ENCODE measurements at places on chromosomes 7 and 10.

GRCh38 chr7:100484673-100485045 lies 932 bp downstream of the NYAP1 start:
- no peaks in the 10 kb centered on the region for H3K27me3 ChIP-seq
- H3K27ac ChIP-seq = no peak overlapping the region
- H3K4me3 ChIP-seq = peak overlapping the region; percentile 87
- no peaks in the 10 kb centered on the region for H3K36me3 ChIP-seq
- peaks cover 36% of the 10 kb centered on the region for H3K4me1 ChIP-seq
- no peak for DNase-seq

- peaks cover 3% of the 10 kb centered on the region for H3K36me3 ChIP-seq
- H3K27me3 ChIP-seq = no peaks in the 10 kb centered on the region
These were observed 27.6 kb upstream of the TAS2R16 start for GRCh38 chr7:123023126-123023525.

GRCh38 chr10:15363031-15363430 lies 8.1 kb downstream of the FAM171A1 start:
- DNase-seq = no peak
- peaks cover 8% of the 10 kb centered on the region for H3K36me3 ChIP-seq
- H3K27ac ChIP-seq = peak overlapping the region; percentile 39
- no peak overlapping the region for H3K4me3 ChIP-seq
- H3K27me3 ChIP-seq = no peaks in the 10 kb centered on the region
- H3K4me1 ChIP-seq = peaks cover 29% of the 10 kb centered on the region

GRCh38 chr7:40805361-40805760 lies 670.6 kb downstream of the SUGCT start:
- DNase-seq = no peak
- no peak overlapping the region for H3K27ac ChIP-seq
- no peaks in the 10 kb centered on the region for H3K4me1 ChIP-seq
- no peak overlapping the region for H3K4me3 ChIP-seq
- no peaks in the 10 kb centered on the region for H3K36me3 ChIP-seq
- no peaks in the 10 kb centered on the region for H3K27me3 ChIP-seq

DNA sequence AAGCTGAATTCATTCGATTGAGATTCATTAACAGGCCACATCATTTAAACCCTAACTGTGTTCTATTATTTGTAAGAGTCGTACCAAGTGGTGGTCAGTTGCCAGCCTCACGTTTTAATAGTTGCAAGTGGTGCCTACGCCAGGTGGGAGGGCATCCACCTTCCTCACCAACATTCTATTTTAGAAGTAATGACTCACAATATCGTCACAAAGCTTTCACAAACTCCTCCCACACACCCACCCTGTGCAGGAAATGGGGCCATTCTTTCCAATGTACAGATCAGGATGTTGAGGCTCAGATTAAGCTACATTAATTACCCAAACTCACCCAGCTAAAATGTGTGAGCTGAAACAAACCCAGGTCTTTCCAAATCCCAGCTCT lies 77.3 kb upstream of the SAMD8 start:
- H3K4me1 ChIP-seq = peaks cover 11% of the 10 kb centered on the region
- H3K4me3 ChIP-seq = no peak overlapping the region
- no peaks in the 10 kb centered on the region for H3K27me3 ChIP-seq

- no peaks in the 10 kb centered on the region for H3K27me3 ChIP-seq
- no peak overlapping the region for H3K4me3 ChIP-seq
- H3K27ac ChIP-seq = peak overlapping the region; percentile 71
- DNase-seq = no peak
- peaks cover 11% of the 10 kb centered on the region for H3K36me3 ChIP-seq
- peaks cover 3% of the 10 kb centered on the region for H3K4me1 ChIP-seq
These were observed 817.6 kb downstream of the TNS3 start for GRCh38 chr7:46764100-46764936.

GRCh38 chr10:43360086-43360485 lies 11.3 kb upstream of the FXYD4 start:
- peak overlapping the region; percentile 32 for H3K4me3 ChIP-seq
- no peak overlapping the region for H3K27ac ChIP-seq
- H3K36me3 ChIP-seq = no peaks in the 10 kb centered on the region
- DNase-seq = no peak
- peaks cover 18% of the 10 kb centered on the region for H3K4me1 ChIP-seq

DNA sequence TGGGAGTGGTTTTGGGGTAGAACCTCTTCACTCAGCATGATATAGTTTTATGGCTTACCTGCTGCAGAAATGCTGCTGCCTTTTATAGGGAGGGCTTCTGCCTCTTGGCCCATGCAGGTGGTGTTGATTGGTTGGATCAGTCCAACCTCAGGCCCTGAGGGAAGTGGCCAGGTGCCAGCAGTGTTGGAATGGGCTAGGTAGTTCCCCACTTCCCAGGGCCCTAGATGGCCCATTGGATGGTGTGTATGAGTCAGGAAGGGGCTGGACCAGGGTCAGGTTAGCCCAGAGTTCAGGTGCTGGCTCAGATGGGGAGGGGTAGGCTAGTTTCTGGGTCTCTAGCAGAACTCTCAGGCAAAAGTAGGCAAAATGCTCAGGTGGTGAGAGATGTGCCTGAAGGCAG lies 455.5 kb downstream of the CCSER2 start:
- H3K36me3 ChIP-seq = no peaks in the 10 kb centered on the region
- H3K4me3 ChIP-seq = no peak overlapping the region
- H3K4me1 ChIP-seq = peaks cover 4% of the 10 kb centered on the region
- H3K27me3 ChIP-seq = peaks cover 7% of the 10 kb centered on the region

GRCh38 chr7:49866076-49866735 lies 92.8 kb downstream of the VWC2 start:
- no peak overlapping the region for H3K27ac ChIP-seq
- no peaks in the 10 kb centered on the region for H3K4me1 ChIP-seq
- no peaks in the 10 kb centered on the region for H3K36me3 ChIP-seq
- DNase-seq = no peak
- H3K4me3 ChIP-seq = no peak overlapping the region

DNA sequence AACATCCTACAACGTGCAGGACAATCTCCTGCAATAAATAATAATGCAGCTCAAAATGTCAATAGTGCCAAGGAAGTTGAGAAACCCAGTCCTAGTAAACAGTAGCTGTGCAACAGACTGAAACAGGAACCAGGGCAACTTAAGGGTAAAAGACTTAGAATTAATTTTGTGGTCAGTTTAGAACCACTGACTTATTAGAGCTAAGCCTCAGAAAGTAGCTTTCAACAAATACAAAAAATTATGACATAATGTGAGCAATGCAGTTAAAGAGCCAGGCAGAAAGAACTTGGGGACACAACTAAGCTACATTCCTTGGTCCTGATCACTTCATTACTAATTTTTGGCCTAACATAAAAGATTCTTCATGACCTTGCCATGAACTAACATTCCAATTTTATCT lies 195.4 kb downstream of the MACC1 start:
- H3K27me3 ChIP-seq = no peaks in the 10 kb centered on the region
- no peak overlapping the region for H3K4me3 ChIP-seq
- no peak for DNase-seq
- no peaks in the 10 kb centered on the region for H3K4me1 ChIP-seq
- H3K27ac ChIP-seq = no peak overlapping the region

DNA sequence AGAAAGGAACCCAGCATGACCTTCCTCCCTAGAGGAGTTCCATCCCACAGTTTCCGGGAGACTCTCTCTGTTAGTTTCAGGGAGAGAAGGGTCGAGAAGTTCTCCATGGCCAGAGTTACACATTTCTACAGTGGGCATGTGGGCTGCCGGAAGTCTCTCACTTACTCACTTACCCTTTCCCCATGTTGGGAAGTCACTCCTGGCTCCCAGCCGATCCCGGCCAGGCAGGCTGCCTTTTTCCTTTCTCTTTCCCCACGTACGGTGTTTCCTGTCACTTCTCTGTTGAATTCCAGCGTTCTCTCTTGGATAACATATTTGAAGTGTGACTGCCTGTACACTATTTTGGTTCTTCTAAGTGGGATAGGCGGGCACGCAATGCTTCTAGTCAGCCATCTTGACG lies 3.5 kb downstream of the TEX36 start:
- DNase-seq = no peak
- H3K36me3 ChIP-seq = no peaks in the 10 kb centered on the region
- no peak overlapping the region for H3K4me3 ChIP-seq
- no peak overlapping the region for H3K27ac ChIP-seq

GRCh38 chr10:70493660-70494234 lies 15.2 kb downstream of the PALD1 start:
- H3K4me1 ChIP-seq = peaks cover 43% of the 10 kb centered on the region
- DNase-seq = peak; percentile 41
- peak overlapping the region; percentile 32 for H3K27ac ChIP-seq
- H3K36me3 ChIP-seq = no peaks in the 10 kb centered on the region

DNA sequence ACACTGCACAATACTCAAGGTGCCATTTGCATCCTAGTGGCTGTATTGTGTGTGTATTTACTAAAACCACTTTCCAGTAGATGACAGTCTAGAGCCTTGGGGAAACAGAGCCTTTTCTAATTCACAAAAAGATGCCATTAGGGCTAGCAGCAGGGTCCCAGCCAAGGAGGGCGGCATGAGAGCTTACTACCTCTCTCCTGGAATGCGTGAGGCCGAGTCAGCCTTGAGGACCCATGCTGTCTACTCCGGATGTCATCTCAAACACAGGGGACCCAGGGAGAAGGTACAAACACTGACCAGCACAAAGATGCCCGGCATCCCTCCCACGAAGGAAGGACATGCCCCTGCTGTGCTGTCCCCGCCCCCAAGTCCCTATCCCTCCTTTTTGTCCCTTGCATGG lies 65.5 kb downstream of the CYCS start:
- H3K27me3 ChIP-seq = peaks cover 3% of the 10 kb centered on the region
- H3K4me3 ChIP-seq = no peak overlapping the region
- no peaks in the 10 kb centered on the region for H3K36me3 ChIP-seq
- no peak overlapping the region for H3K27ac ChIP-seq
- DNase-seq = no peak

- no peak overlapping the region for H3K4me3 ChIP-seq
- DNase-seq = no peak
- no peaks in the 10 kb centered on the region for H3K36me3 ChIP-seq
- peaks cover 4% of the 10 kb centered on the region for H3K4me1 ChIP-seq
- no peak overlapping the region for H3K27ac ChIP-seq
These were observed 51.1 kb upstream of the IL6 start for GRCh38 chr7:22675917-22676343.

GRCh38 chr10:118978998-118979350 lies 50.5 kb upstream of the NANOS1 start:
- H3K4me3 ChIP-seq = no peak overlapping the region
- peaks cover 15% of the 10 kb centered on the region for H3K4me1 ChIP-seq
- DNase-seq = no peak

DNA sequence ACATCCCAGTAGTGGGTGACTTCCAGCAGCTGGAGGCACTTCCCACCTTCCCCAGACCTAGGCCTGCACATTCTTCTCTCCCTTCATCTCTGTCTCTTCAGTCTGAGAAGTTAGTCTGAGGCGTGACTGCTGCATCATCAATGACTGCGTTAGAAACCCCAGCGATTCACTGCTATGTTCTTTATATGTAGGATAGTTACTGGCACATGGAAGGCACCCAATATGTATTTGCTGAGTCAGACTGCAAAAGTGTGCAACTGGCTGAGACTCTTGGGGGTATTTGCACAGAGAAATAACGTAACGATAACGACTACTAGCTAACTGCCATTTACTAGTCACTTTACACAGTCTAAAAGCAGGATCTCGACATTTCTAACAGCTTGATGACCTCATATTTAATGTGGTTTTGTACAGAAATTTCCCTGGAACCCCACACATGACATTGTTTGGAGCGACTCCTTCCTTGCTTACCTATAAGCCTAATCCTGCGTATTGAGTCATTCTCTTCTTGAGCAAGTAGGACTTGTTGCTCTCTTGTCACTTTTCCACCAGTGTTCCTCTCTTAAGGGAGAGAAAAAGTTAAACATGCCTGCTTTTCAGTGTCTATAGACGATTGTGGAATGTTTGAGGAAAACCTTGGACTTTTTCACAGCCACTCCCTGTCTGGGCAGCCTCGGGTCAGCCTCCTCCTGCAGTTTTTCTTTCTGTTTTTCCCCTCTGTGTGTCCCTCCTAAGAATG lies 45.5 kb downstream of the THNSL1 start:
- no peaks in the 10 kb centered on the region for H3K27me3 ChIP-seq
- H3K4me1 ChIP-seq = no peaks in the 10 kb centered on the region
- peak overlapping the region; percentile 79 for H3K27ac ChIP-seq

GRCh38 chr10:84026821-84027257 lies 112.5 kb upstream of the GHITM start:
- H3K27me3 ChIP-seq = no peaks in the 10 kb centered on the region
- H3K4me3 ChIP-seq = no peak overlapping the region
- H3K36me3 ChIP-seq = no peaks in the 10 kb centered on the region
- no peaks in the 10 kb centered on the region for H3K4me1 ChIP-seq
- peak; percentile 38 for DNase-seq
- no peak overlapping the region for H3K27ac ChIP-seq

GRCh38 chr10:6168084-6168483 lies 34.6 kb upstream of the PFKFB3 start:
- peaks cover 39% of the 10 kb centered on the region for H3K4me1 ChIP-seq
- DNase-seq = no peak
- no peak overlapping the region for H3K4me3 ChIP-seq
- no peaks in the 10 kb centered on the region for H3K27me3 ChIP-seq

- H3K27me3 ChIP-seq = no peaks in the 10 kb centered on the region
- peak overlapping the region; percentile 20 for H3K27ac ChIP-seq
- DNase-seq = no peak
- H3K4me1 ChIP-seq = peaks cover 5% of the 10 kb centered on the region
These were observed 247.3 kb upstream of the LYZL1 start for GRCh38 chr10:29041616-29042015.

- no peaks in the 10 kb centered on the region for H3K36me3 ChIP-seq
- H3K4me1 ChIP-seq = peaks cover 64% of the 10 kb centered on the region
- no peak for DNase-seq
- no peaks in the 10 kb centered on the region for H3K27me3 ChIP-seq
- H3K27ac ChIP-seq = no peak overlapping the region
- H3K4me3 ChIP-seq = no peak overlapping the region
These were observed 36.2 kb downstream of the WBP1L start for GRCh38 chr10:102779680-102780526.

DNA sequence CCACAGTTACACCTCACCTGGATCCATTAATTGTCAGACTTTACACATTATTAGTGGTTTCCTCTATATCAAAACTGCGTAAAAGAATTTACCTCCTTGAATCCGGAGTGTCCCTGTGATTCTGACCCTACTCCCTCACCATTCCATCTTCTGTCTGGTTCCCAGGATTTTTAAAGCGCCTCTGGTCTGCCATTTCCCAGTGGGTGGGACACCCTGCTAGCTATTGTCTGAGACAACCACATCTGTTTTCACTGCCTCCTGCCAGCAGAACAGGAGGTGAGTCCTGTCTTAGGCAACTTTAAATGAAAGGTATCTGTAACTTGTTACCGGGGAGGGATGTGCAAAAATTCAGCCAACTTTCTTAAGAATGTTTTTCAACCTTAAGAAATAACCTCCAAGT lies 2.3 kb downstream of the MACROH2A2 start:
- H3K27me3 ChIP-seq = peaks cover 13% of the 10 kb centered on the region
- DNase-seq = no peak

Measured in neural crest cell (in vitro differentiated cells).